ENCODE measurements at places on chromosomes 13 and 19.
A peak's percentile ranks its signal among the peaks of the same experiment; 100 is the strongest.

GRCh38 chr13:25588336-25589060 is 216.7 kb downstream of the ATP8A2 start:
- DNase-seq: no peak

DNA sequence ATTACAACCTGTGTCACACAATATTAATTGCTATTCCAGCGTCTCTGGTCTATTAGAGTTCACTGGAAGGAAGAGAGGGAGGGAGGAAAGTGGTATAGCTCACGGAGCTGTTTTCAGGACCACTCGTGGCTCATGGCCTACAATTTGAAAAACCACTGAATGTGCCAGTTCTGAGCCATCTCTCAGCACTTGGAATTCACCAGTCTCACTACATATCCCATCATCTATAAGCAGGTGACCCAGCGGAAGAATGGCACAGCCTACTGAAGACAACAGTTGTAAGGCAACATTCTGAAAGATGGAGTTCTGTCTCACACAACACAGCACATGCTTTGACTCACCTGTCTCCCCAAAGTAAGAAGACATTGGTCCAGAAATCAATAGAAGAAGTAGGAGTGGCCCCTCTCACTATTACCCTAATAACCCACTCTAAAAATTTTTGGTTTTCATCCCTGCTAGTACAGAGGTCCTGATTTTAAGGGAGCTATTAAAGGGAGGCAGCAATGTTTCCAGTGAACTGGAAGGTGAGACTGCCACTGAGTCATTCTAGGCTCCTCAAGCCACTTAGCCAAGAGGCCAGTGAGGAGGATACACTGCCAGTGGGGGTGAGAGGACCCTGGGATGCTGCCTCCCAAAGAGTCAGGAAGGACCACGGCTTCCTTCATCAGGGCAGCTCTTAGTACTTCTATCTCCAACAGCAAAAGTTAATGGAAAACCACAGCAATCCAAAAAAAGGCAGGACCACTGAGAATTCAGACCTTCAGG is 50.0 kb upstream of the DOCK9 start:
- DNase-seq: no peak

DNA sequence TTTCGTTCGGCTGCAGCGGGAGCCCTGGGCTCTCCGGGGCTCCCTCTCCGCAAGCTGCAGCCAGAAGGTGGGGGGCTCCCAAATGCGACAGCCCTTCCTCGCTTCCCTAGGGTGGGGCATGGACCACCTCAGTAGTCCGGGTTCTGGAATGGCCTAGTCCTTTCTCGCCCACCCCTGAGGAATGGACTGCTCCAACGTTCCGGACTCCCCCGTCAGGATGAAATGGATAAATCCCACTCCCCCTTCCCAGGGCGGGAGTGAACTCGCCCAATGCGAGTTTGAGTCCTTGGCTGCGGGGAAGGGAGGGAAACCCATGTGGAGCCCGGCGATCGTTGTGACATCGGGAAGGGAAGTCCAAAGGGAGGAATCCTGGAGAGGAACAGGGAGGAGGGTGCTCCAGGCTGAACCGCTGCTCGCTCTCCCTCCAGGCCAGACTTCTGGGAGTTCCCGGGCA is 5.5 kb downstream of the HRC start:
- peak; percentile 68 for DNase-seq

- DNase-seq: no peak
These were observed 19.9 kb upstream of the SGCG start for GRCh38 chr13:23160638-23161480.

DNA sequence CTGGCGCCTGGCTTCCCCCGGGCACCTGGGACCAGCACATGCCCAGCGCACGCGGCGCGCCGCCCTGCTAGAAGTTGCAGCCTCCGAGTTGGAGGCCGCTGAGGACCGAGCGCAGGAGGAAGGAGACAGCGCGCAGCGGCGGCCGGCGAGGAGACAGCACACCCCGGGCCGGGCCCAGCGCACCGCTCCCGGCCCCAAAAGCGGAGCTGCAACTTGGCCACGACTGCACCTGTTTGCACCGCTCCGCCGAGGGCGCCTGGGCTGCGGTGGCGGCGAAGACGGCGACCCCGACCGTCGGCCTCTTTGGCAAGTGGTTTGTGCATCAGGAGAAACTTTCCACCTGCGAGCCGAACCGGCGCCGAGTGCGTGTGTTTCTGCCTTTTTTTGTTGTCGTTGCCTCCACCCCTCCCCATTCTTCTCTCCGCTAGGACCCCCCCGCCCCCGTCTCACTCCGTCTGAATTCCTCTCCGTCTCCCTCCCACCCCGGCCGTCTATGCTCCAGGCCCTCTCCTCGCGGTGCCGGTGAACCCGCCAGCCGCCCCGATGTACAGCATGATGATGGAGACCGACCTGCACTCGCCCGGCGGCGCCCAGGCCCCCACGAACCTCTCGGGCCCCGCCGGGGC is at the start of gene SOX1:
SOX1 (plus strand) TSS at position 34 of the 626 bp plus-strand sequence; CDS start at position 544, 510 bp downstream.
- no peak for DNase-seq

GRCh38 chr13:52765611-52766390 is 26.2 kb upstream of the CNMD start:
- DNase-seq: peak; percentile 57

DNA sequence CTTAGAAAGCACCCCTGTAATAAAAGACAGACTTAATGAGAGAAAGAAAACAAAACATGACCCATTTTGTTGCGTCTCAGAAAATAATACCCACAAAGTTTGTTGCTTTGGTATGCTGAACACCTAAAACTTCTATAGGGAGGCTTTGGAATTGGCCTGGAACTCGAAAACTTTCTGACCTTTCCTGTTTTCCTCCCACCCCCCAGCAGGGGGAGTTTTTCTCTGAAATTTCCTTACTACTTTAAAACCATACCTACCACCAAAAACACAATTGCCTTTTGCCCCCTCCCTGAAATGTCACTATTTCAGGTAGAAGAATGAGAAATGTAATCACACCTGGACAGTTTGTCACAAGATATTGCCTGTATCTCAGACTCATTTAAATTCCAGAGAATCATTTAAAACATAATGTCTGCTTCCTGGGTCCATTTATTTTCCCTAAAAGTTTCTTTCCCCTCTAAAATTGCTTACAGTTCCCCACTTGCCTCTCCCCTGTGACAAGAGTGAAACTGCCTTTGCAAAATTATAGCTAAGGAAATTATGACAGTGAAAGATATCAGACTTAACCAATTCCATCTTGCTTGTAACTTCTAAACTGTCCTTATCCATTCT is 2700.2 kb downstream of the PCDH9 start:
- DNase-seq: no peak

- peak; percentile 49 for DNase-seq
These were observed 26.8 kb upstream of the STARD13 start for GRCh38 chr13:33312150-33312860.

DNA sequence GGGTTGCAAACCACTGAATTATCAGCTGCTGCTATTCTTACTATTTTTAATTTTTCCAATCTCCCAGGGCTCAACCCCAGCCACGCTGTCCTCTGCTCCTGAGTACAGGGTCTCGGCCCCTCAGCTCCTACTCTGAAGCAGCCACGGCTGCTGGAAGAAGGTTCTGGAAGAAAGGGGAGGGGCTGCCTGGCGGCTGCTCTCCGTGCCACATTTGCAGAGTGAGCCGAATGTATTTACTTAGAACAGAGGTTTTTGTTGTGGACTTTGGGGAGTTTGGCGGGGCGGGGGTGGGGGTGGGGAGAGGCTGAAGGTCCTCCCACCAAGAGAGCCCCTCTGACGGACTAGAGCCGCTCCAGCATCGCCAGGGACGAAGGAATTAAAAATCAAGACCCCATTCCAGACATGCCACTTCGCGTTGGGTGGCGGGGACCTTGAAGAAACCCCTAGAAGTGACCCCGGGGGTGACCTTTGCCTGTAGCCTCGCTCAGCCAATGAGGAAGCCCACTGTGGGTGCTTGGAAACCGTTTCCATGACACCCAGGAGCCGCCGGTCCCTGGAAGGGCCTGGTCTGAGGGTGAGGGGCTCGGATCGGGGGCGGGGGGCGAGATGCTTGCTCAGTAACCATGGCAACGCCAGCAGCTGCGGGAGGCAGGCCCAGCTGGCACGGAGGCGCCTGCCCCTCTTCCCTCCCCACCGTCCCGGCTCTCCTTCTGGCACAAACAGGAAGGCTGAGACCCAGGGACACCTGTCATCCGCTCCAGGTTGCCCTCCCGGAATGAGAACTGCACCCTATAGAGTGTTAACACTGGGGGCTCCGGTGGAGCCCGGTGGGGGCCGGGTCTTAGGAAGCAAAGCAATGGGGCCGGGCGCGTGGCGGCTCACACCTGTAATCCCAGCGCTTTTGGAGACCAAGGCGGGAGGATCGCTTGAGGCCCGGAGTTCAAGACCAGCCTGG is 54.2 kb upstream of the PTPRS start:
- DNase-seq: no peak

DNA sequence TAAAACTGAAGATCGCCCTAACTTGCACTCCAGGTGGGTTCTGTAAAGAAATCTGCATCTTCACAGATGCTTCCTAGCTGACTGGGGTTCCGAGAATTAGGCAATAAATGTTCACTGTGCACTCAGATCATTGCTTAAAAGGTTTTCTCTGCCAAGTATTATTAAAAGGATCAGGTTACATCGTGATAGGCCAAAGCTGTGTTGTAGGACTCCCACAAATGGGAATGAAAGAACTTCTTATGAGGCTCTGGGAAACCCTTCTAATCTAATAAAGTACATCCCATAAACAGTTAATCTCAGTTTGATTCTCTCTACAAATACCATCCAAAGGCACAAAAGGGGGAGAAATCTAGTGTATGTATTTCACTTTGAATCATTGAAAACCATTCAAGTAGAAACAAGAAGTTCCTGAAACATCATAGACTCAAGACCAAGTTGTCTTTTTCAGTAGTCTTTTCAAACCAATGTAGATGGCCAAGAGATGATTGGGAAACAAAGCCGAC is 7.1 kb upstream of the POU4F1 start:
- no peak for DNase-seq

- DNase-seq: no peak
These were observed 8.9 kb upstream of the NR2F6 start for GRCh38 chr19:17254636-17255035.

DNA sequence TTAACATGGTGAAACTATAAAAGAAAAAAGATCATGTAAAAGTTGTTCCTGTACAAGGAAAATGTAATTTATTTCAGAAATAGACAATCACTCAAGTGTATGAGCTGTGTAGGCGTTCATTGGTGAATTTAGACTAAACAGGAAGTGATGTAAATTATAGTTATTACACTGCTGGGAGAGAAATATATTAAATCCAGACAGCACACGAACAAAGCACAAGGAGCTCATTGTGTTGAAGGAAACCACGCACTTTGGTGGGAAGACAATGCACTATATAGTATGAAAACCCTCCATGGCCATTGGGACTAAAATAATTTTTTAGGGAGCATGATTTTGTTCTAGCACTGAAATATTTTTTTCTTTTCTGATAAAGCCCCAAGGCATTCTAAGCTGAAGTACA is 450.5 kb downstream of the KLF12 start:
- no peak for DNase-seq

GRCh38 chr19:1102407-1103131 is 1.2 kb upstream of the GPX4 start:
- DNase-seq: no peak

- DNase-seq: no peak
These were observed 13.8 kb downstream of the SH2D3A start for GRCh38 chr19:6753178-6754031.

DNA sequence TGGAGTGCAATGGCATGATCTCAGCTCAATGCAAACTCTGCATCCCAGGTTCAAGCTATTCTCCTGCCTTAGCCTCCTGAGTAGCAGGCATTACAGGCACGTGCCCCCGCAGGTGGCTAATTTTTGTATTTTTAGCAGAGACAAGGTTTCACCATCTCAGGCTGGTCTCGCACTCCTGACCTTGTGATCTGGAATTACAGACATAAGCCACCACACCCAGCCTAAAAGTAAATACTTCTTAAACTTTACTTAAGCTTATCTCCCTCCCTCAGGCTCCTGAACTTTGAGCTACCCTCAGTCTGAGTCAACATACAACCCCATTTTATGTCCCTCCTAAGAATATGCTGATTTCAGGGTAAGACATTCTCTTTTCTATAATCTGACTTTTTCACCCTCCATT is 66.1 kb downstream of the ZNF486 start:
- DNase-seq: no peak

GRCh38 chr19:18781885-18782527 is 9.1 kb downstream of the COMP start:
- no peak for DNase-seq

GRCh38 chr13:21018220-21018619 is 43.2 kb downstream of the LATS2 start:
- no peak for DNase-seq

- DNase-seq: no peak
These were observed 5.7 kb downstream of the FOXO1 start for GRCh38 chr13:40660692-40661091.

- no peak for DNase-seq
These were observed 49.4 kb downstream of the LYL1 start for GRCh38 chr19:13053238-13053637.

- no peak for DNase-seq
These were observed 53.3 kb upstream of the SLC7A1 start for GRCh38 chr13:29648760-29649159.

- no peak for DNase-seq
These were observed 816 bp upstream of the PRKD2 start for GRCh38 chr19:46717716-46718143.

DNA sequence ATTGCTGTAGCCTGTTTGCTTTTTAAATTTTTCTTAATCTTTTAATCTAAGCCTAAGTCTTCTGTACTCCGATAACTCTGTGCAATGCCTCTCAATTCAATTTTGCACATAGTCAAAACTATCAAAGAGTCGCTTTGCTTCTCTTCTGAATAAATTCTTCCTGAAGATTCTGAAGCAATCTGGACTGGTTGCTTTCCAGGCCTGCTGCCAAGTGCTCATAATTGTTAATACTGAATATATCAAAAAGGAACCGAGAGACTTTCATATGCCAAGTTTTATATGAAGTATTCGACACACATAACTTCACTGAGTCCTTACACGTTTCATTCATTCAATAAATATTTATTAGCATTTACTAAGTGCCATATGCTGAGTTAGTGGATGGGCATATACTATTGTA is 91.3 kb downstream of the EDNRB start:
- no peak for DNase-seq

DNA sequence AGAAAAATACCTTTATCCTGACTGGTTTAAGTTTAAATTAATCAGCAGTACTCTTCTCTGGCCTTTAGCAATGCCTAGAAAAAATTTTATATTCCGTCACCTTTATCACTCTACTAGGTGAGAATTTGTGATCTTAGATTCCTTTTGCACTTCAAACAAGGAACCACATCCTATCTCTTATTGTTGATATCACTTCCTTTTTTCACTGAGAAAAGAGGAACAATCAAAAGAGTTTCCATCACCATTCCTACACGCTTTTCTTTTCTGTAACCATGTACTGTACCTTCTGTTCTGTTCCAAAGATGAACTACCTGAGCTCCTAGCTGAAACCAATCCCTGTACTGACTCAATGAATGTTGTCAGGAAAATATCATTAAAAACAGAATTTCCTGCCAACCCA is 1379.0 kb upstream of the MIR17HG start:
- no peak for DNase-seq

DNA sequence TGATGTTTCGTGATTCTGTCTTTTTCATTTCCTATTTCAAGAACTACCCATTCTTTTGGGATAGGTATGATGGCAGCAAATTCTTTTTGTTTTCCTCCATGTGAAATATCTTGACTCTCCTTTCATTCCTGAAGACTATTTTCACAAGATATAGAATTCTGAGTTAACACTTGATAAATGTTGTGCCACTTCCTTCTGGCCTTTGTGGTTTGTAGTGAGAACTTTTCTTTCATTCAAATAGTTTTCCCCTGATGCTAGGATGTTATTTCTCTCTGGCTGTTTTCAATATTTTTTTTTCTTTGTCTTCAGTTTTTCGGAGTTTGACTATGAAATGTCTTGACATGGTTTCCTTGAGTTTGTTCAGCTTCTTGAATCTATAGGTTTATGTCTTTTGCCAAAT is 8.3 kb upstream of the TUBGCP3 start:
- DNase-seq: no peak

- no peak for DNase-seq
These were observed 932.5 kb upstream of the MIR17HG start for GRCh38 chr13:90414691-90415596.
